Stimulated activated naive CD4-positive, alpha-beta T cell treated with Interleukin-2 at 50 U/mL for 16 hours (primary cell): ENCODE measurements at places on chromosomes 16 and 17.
A peak's percentile ranks its signal among the peaks of the same experiment; 100 is the strongest.

GRCh38 chr16:75108792-75109731 is 7.5 kb downstream of the LDHD start:
- peak; percentile 82 for DNase-seq

DNA sequence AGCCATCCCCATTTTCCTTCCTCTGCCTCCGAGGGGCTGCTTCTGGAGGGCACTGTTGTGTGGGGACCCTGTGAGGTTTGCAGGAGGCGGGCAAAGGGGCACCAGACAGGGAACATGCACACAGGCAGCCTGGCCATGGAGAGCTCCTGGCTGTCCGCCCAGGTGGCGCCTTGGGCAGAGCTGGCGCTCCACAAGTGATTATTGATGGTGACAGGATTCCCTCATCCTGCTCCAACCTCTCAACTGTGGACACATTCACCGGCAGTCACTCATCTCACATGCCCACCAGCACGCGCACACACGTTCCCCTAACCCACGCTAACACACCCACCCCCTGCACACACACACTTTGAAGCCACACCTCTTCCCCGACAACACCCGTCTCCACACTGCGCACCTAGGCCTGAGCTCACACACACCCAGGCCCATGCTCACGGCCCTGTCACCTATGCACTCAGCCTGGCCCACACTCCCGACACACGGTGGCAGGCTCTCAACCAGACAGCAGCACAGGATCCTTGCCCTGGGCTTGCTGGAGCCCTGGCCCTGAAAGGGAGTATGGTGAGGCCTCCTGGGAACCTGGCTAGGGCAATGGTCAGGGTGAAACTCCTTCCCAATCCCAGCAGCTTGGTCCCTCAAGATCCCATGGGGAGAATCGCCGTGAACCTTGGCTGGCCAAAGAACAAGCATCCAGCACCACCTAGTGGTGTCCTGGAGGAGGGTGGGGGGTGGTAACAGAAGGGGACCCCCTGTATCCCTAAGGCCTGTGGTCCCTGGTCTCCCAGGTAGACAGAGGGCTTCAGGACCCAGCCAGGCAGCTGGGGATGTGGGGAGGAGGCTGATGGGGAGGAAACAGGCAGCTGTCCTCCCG is 3.6 kb downstream of the PNMT start:
- no peak for DNase-seq

GRCh38 chr17:63294776-63295175 is 151.3 kb downstream of the CYB561 start:
- no peak for DNase-seq

GRCh38 chr16:56931892-56932720 is at the start of gene HERPUD1:
Gene HERPUD1, plus strand, starts transcription at chr16:56932142. Its CDS starts 103 bp downstream, at chr16:56932245.
- DNase-seq, result peak; percentile 99

DNA sequence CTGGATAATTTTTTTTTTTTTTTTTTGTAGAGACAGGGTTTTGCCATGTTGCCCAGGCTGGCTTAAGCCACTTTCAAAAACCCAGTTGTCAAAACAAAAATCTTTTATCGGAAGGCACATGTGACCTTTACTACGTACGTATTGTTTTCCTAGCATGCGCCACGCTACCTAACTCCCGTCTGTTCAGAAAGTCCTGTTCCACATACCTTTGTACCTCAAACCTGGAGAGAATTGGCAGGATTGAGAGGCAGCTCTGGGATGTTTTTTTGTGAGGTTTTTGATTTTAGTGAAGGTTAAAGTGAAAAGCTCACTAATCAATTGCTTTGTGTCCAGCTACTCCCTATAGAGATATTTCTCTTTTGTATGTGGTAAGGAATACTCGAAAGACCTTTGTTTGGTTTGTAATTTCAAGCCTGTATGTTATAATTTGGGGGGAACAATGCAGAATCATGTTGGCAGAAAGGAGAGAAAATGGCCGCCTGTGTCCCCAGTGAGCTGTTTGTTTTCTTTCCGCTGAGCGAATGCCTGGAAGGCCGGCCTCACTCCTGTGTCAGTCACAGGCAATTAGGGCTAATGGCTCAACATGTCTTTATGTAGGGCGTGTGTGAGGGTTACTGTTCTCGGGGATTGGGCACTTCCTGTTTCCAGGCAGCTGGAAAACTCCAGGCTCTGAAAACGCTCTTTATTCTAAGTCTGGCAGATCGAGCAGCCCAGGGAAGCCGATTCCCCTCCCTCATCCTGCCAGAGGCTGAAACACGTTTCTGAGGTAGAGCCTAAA is 60.8 kb upstream of the CLEC18A start:
- no peak for DNase-seq
